ENCODE measurements at places on chromosomes 4 and X.

- no peak for DNase-seq
These were observed 447 bp downstream of the PDZD11 start for GRCh38 chrX:70289168-70289792.

- no peak for DNase-seq
These were observed 15.1 kb downstream of the UBE2K start for GRCh38 chr4:39712819-39713607.

GRCh38 chrX:130304587-130305368 lies 34.9 kb upstream of the SLC25A14 start:
- DNase-seq, result no peak

- DNase-seq, result no peak
These were observed 30.5 kb upstream of the ENPP6 start for GRCh38 chr4:184248216-184248615.

DNA sequence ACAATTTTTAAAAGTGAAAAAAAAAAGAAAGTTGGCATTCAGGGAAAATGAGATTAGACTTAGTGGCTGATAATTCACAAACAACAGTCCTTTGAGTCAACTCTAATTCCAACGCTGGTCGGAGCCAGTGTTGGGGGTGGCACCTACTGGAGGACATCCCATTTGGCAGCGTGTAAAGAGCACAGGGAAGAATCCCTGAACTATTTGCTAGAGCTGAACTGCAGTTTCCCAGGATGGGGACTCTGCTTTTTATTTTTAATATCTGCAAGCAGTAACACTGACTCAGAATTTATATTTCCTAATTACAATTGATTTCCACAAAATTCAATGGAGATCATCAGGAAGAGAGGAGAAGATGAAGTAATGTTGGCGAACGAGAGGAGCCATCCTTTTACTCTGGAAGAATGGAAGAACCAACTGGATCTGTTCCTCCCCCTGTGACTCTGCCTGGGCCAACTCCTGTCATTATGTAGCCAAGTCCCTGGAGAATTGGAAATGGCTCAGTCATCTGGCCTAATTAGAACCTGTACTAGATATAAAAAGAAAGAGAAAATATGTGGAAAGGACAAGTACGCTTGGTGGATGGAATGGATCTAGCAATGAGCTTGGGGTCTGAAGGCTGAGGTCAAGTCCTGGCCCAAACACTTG lies 76.7 kb downstream of the IRF2 start:
- DNase-seq, result no peak

- DNase-seq, result no peak
These were observed 22.6 kb downstream of the FGFRL1 start for GRCh38 chr4:1033840-1034551.
